ENCODE measurements at places on chromosomes 5 and 9. TPM values are rescaled to one million over a fixed set of nuclear protein-coding genes. Genes with fewer than 3 reads are reported as not detected.

The RPL35 gene
- 692 TPM for total RNA-seq

The ENTPD2 gene
- total RNA-seq, result 28.7 TPM

The SLC31A2 gene
- 54.2 TPM for total RNA-seq

The SPINK6 gene
- not detected for total RNA-seq

The SAP30L gene
- 41.5 TPM for total RNA-seq

The FOXD4L5 gene
- total RNA-seq, result not detected

The PGM5 gene
- 30.5 TPM for total RNA-seq

The IFNA13 gene
- total RNA-seq, result not detected

The CMBL gene
- total RNA-seq, result 130 TPM

The FRRS1L gene
- 0.80 TPM for total RNA-seq

The SHISAL2B gene
- not detected for total RNA-seq

The SOX30 gene
- total RNA-seq, result 1.8 TPM

The F2RL1 gene
- 106 TPM for total RNA-seq

The SPACA9 gene
- 1.8 TPM for total RNA-seq

The ALDH1A1 gene
- total RNA-seq, result 221 TPM

The RASGEF1C gene
- total RNA-seq, result 1.7 TPM

The PAEP gene
- total RNA-seq, result not detected

The CLIC3 gene
- total RNA-seq, result not detected

The FREM1 gene
- total RNA-seq, result 108 TPM

The FST gene
- total RNA-seq, result 47.0 TPM

The BARHL1 gene
- total RNA-seq, result not detected

The TMEFF1 gene
- not detected for total RNA-seq

The GMCL2 gene
- total RNA-seq, result not detected
